Activated T-cell treated with anti-CD3 and anti-CD28 coated beads for 1 hour (primary cell): ENCODE measurements at places on chromosomes 5 and 9.

GRCh38 chr5:57504357-57504756 is 21.7 kb upstream of the ACTBL2 start:
- DNase-seq = no peak

DNA sequence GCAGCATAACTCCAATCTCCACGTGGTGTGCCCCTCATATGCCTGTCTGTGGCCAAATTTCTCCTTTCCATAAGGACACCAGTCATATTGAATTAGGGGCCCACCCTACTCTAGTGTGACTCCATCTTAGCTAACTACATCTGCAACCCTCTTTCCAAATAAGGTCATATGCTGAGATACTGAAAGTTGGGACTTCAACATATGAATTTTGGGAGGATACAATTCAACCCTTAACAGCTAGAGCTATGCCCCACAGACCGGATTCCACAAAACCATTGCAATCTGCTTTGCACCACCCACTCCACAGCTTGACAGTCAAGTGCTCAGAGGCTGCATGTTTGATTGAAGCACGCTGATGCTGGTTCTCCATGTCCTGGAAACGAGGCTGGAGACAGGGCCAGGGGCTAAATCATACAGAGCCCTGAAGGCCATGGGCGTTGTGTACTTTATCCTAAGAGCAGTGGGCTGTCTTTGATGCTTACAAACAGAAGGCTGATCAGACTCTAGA is 122.8 kb downstream of the MTX3 start:
- no peak for DNase-seq

DNA sequence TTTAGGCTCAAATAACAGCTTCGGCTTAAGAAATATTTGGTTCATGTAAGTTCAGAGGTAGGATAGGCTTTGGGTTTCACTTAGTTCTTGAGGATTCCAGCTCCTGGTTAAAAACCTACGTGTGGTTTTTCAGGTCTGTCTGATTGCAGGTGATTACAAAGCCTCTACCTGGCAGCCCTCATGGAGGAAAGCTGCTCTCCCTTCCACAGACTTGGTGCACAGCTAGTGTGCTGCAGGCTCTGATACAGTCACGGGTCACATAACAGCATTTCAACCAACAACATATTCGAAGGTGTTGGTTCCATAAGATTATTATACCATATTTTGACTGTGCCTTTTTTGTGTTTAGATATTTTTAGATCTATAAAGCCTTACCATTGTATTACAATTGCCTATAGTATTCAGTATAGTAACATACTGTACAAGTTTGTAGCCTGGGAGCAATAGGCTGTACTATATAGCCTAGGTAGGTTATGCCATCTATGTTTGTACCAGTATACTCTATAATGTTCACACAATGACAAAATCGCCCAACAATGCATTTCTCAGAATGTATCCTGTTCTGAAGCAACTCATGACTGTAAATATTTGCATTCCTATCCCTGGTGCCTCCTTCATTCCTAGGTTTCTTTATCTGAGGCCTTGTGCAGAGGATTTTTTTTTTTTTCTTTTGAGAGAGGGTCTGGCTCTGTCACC is 8.0 kb upstream of the DCP2 start:
- DNase-seq = no peak

DNA sequence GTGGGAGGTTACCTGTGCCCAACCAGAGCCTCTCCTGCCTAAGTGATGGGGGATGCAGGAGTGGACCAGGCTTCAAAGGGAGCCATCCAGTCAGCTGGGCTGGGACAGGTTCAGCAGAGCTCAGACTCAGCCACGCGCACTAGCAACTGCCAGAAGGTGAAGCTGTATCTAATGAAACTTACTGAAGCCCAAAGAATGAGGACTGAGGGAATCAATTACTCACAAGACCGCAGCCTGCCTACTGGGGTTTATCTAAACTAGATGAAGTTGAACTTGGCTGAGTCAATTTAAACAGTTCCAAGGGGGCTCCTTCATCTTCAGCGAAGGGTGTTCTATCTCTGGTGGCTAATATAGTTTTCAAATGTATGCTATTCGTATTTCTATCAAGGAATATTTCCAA is 11.4 kb downstream of the HAND1 start:
- no peak for DNase-seq
